ENCODE measurements at places on chromosomes 7 and 10. TPM values are rescaled to one million over a fixed set of nuclear protein-coding genes. Genes with fewer than 3 reads are reported as not detected.

GRCh38 chr10:128411643-128412042 lies 285.4 kb upstream of the MKI67 start:
- no peak for DNase-seq

- DNase-seq = no peak
Observed at GRCh38 chr10:124174673-124175645, 81.6 kb upstream of the CHST15 start.

DNA sequence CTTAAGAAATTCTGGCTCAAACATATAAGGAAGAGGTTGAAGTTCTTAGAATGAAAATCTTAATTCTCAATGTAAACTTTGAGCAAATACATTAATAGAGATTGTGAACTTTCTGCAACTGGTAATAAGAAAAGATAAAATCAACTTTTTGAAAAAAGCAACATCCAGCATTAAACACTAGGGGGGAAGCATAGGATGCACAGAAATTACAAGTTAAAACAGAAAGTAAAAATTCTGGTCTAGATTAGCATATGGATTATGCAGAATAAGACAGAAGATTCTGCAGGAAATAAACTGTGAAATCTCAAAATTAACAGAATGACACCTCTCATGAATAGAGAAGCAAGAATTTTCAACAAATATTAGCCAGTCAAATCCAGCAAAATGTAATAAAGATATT lies 38.0 kb upstream of the CAV2 start:
- DNase-seq = no peak

DNA sequence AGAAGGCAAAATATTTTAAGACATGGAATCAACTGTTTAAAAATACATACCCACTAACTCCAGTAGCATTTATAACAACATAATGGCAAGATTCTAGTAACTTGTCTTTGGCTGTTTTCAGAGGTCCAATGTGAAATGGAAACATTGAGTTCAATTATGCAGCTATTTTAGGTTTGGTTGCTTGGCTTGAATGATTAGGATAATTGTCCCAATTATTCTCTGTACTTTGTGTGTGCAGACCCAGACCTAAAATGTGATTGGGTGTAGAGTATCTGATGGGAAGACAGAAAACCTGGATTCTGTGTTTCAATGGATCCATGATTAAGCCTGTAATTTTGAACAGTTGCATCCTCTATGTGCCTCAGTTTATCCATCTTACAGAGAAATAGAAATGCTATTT lies 392.7 kb upstream of the NFE2L3 start:
- DNase-seq = no peak

DNA sequence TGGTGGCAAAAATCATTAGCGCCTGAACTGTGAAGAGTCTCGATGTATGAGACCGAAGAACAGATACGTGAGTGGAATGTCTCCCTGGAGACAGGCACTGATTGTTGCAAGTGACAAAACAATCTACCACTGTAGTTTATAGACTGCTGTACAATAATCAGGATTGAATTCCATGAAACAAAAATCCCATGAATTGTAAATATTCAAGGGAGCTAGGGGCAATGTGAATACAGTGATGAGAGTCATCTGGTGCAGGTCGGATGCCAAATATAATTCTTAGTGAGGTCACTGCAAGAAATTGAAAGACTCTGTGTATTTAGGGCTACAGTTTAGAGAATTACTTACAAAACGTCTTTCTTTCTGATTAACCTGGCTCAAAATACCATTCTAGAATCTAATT lies 594.4 kb upstream of the VSTM2A start:
- no peak for DNase-seq

GRCh38 chr10:51656503-51656902 lies 42.9 kb downstream of the CSTF2T start:
- no peak for DNase-seq

GRCh38 chr10:99395750-99396445 lies 34.5 kb downstream of the GOT1 start:
- DNase-seq = no peak

DNA sequence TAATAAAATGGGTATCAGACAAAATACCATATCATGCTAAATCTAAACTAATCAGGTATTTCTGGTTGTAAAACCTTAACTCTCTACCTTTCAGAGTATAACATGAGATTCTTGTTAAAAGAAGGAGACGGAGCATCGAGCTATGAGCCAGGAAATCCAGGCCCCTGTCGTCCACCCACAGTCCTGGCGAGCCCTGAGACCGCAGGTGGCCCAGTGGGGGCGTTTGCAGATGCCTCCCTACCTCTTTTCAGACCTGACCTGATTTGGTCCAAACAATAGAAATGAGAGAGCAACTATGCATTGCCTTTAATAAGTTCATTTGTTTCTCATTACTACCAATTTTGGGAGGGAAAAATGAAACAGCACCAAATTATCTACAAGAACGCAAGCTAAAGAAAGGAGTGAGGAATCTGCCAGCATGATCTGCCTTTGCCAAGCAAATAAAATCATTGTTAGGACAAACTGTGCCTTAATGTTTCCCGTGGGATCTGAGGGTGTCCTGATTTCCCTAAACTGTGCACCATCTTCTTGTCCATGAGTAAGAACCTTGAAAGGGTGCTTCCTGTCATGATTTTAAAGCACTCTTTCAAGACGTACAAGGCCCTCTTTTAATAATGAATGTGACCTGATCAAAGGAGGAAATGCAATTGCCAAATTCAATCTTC lies 166.7 kb downstream of the TCERG1L start:
- DNase-seq = peak; percentile 46

- peak; percentile 82 for DNase-seq
Observed at GRCh38 chr7:126700807-126701604, 551.7 kb downstream of the GRM8 start.

Gene LRRC17
- total RNA-seq = 1.4 TPM

Gene CRTAC1
- total RNA-seq = 22.9 TPM

Gene SEMA3A
- total RNA-seq = 19.4 TPM

Gene FAM13C
- total RNA-seq = 7.3 TPM

Gene DOCK1
- total RNA-seq = 46.7 TPM

Gene LOXL4
- total RNA-seq = 7.6 TPM
